ENCODE measurements at places on chromosomes 13 and 19.

DNA sequence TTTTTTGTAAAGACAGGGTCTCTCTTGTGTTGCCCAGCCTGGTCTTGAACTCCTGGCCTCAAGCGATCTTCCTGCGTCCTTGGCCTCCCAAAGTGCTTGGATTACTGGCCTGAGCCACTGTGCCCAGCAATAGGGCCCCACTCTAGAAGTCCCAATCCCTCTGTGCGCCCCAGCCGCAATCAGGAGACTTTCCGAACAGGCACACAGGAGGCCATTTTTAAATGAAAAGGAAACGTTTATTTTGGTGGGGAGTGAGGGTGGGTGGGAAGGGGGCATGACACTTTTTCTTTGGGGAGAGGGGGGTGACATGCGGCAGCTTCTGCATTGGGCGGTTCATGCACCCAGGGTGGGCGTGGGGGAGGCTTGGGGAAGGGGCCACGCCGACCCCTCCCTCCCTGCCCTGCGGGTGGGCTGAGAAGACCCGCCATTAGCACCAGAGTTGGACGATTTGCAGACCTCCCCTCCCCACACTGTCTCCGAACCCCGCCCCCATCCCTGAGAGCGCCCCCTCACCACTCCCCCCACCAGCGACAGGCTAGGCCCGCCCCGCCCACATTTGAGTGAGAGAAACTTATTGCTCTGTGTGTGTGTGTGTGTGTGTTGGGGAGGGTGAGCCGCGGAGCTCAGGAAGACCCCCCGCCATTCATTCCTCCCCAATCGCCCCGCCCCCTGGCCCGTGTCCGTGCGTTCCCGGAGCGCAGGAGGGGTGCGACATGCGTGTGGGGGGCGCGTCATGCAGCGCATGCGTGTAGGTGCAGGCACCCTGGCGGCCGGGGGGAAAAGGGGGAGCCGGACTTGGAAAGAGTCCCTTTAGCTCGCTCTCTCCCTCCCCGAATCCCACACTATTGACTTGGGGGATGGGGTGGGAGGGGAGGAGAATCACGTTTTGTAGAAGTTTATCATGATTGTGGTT, 17.2 kb downstream of the KCNC3 start:
- no peak for DNase-seq

DNA sequence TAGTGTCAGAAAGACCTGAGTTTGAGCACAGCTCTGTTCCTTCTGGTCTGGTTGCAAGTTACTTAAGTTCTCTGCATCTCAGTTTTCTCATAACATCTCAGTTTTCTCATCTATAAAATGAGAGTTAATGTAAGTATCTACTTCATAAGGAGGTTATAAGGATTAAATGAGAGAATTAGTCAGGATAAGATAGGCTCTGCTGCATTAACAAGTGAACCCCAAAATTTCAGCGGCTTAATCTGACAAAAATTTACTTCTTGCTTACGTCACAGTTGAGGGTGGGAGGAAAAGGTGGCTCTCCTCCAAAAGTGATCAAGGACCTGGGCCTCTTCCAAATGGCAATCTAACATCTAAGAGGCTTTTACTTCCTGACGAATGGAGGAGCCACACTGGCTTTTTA, 31.5 kb upstream of the LRCH1 start:
- no peak for DNase-seq

GRCh38 chr13:40233731-40234195, 432.7 kb downstream of the FOXO1 start:
- peak; percentile 53 for DNase-seq

DNA sequence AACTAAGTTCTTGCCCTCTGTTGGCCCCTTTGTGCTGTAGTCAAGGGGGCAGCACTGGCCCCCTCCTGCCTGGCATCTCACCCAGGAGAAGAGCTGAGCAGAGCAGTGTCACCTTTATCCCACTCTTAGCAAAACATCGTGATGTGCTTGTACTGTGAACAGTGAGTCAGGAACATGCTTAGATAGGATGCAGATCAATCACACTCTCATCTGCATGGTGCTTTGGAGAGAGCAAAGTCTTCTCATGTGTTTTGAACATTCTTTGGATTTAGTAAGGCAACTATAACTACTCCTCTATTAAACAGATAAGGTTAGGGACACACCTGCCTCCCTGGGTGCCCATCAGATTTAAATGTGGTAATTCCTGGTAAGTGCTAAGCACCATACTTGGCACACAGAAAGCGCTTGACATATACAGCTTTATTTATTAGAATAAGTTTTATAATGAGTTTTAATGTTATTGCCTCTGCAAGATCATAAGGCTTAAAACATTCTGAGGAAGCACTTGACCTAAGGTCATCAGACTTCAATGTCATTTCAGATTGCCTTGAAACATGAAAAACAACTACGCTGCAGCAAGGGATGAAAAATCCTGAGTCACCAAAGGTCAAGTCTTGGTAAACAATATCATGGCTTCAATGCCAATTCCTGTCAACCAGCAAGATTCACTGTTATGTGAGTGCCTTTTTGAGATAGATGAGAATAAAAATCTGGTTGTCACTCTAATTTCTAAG, 82.4 kb upstream of the IRS2 start:
- DNase-seq = no peak

DNA sequence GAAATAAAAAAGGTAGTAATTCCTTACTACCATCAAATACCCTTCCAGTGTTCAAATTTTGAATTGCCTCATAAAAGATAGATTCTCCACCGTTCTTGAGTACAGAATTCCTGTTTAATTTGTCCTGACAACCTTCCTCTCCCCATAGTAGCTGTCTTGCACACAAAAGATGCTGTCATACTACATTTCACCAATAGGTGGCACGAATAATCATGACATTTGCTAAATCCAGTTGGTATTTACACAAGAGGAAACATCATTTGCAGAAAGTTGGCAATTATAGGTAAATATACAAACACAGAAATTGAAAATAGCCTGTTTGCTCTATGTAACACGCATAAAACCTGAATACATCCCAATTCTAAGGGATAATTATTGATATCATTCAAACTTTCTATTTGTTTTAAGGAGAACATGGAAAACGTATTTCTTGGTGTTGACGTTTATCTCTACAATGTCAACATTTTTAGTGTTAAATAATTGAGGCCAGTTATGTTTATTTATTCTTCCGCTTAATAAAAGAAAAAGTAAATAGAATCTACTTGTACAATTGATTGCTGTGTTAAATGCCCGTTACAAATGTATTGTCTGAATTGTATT, 58.3 kb upstream of the CLDN10 start:
- DNase-seq = peak; percentile 25

GRCh38 chr13:114230117-114230516, 4.6 kb upstream of the CDC16 start:
- no peak for DNase-seq

DNA sequence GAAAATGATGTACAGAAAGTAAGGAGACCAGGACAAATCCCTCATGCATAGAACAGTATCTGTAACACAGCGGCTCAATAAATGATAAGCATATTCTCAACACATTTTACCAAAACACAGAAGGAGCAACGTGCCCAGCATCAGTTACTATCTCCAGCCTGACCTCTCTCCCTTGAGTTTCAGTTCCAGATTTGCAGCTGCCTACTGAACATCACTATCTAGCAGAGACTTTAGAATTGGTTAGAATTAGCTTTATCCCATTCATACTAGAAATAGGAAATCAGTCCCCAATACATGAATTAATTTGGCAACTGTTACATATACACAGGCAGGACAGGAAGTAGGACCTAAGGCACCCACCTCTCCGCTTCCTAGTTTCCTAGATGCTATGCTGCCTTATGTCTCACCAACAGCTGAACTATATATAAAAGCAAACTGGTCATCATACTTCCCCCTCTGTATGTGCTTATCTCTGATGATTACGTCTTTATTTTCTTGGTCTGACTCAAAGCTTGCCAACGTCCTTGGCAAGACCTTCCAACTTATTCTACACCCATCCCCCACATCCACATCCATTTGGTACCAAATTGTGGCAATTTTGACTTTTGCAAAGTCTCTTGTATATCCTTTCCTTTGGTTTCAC, 61.1 kb downstream of the SACS start:
- DNase-seq = no peak

DNA sequence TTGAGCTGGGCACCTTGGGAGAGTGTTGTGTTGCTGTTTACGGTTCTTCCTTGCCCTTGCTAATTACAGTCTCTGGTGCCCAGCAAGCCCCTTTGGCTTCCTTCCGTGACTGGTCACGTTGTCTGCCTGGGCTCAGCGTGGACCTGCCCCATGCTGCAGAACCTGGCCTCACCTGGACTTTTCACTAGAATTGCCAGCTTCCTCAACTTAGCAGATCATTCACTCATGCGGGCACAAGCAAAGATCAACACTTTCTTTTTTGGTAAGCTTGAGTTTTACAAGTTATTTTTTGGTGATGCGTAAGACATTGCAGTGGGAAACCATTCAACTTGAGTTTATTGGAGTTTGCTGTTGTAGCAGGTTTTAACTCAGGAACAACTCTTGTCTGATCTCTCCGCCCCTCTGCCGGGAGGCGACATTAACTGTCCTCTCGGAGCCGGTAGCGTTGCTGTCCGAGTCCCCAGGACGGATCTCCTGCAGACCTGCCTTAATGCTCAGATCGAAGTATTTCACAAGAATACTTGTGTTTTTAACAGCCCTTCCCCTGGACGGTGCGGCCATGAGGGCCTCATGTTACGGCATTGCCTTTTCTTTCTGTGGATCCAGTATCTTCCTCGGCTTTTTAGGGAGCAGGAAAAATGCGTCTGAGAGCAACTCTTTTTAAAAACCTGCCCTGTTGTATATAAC, 15.7 kb upstream of the TEX29 start:
- no peak for DNase-seq

DNA sequence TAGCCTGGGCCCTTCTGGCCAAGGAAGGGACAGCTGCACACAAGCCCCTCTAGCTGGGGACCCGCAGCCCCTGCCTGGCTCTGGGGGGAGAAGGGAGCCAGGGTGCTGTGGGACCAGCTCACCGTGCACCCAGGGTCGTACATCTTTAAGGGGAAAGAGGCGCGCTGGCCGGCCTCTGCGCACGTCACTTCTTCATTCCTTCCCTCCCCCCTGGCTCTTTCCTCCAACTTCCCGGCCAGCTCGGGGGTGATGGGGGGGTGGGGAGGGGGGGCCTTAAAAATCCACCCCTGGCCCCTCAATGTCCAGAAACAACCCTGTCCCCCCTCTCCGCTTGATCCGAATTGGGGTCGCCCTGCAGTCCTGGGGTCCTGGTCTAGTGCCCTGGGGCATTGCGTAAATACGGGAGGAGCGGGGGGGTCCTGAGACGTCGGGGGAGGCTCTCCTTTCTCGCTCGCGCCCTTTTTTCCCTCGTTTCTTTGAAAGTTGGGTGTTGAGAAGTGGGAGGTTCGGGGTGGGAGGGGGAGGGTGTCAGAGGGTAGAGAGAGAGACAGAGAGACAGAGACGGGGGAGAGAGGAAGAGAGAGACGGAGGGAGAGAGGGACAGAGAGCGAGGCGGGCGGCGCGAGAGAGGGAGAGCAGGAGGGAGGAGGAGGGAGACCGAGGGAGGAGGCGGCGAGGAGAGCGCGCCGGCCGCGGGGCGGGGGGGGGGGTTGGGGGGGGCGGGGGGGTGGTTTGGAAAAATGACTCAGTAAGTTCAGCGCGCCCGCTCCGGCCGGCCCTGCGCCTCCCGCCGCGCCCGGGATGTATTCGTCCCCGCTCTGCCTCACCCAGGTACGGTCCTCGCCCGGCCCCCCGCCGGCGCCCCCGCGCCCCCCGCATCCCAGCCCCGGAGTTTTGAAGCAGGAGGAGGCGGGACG, at the start of gene NFIC:
TSS of gene NFIC (plus strand) at position 748 of the 917 bp plus-strand sequence. CDS start at position 802, 54 bp downstream.
- peak; percentile 87 for DNase-seq

DNA sequence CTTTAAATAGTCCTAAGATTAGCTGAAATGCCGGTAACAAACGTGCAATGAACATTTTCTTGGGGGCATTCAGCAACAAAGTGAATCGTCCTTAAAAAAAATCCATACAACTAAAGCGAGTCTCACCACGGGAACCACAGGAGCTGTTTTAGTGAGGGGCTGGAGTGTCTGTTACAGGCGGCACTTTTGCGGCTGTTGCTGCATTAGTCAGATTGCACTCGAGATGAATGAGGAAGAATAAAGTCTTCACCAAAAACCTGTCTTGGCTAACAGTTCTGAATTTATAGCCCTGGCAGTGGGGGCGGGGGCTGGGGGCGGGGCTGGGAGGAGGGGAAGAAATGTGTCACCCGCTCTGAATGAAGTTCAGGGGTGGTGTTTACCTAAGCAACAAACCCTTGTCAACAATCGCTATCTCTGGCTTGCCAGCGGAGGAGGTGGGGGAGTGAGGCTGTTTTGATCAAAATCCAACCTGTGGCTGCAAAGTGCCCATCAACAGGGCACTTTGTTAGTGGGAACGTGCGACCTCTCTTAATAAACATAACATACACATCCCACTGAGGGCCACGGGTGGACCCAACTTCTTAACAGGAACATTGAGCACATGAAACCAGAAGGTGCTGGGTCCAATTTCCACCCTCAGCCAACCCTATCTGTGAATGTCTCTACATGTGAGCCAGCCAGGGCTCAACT, 44.5 kb downstream of the RFX2 start:
- DNase-seq = peak; percentile 52

- DNase-seq = peak; percentile 80
Measured at GRCh38 chr19:23075031-23075733, 41.6 kb upstream of the ZNF730 start.

DNA sequence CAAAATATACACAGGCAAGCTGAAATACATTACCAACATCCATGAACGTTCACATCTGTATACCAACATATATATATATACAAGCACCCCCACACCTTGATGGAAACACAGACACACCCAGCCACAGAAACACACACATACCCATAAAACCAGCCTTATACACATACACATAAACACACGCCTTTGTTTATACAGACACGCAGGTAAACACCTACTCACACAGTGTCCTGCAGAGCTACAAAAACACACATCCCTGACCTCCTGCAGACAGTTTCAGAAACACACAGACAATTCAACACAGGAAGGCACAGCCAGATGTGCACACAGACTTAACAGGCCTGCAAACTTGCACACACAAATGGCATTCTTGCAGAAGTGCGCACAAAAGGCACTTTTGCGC, 21.3 kb upstream of the IRGC start:
- no peak for DNase-seq

GRCh38 chr13:111062305-111062704, 52.8 kb upstream of the ARHGEF7 start:
- DNase-seq = no peak

DNA sequence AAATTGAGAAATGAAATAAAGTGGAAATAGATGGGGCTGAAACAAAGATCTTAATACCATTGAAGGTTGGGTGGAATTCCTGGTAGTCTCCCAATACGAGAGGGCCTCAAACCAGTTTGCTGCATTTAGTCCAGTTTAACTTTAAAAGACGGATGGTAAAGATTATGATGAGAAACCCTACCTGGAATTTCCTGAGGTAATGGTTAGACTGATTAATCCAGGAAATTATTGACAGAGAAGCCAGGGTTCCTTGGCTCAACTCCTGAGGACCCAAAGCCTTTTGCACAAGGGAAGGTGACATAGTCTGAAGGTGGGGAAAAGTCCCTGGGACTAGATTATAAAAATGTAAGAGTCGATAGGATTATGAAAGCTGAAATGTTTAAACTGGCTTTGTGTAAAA, 133.2 kb upstream of the SLITRK5 start:
- DNase-seq = no peak

DNA sequence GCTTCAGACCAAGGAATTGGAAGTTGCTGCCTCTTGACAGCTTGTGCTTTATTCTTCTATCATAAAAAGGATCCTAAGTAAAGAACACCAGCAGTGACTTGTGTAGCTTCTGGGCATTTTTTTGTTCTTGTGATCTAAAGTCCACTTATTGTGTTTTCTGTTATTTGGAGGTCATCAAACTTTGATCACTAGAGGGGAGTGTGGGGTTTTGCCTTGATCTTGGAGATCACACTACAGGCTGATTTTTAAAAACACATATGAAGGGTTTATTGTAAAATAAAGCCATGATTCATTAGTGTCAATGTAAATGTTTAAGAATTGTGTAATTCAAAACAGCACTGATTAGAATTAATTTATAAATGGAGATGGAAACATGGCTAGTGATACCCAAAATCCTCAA, 328.7 kb upstream of the EDNRB start:
- no peak for DNase-seq

All from muscle of arm (tissue), 14 donors.